ENCODE measurements at places on chromosomes 6 and 20.

DNA sequence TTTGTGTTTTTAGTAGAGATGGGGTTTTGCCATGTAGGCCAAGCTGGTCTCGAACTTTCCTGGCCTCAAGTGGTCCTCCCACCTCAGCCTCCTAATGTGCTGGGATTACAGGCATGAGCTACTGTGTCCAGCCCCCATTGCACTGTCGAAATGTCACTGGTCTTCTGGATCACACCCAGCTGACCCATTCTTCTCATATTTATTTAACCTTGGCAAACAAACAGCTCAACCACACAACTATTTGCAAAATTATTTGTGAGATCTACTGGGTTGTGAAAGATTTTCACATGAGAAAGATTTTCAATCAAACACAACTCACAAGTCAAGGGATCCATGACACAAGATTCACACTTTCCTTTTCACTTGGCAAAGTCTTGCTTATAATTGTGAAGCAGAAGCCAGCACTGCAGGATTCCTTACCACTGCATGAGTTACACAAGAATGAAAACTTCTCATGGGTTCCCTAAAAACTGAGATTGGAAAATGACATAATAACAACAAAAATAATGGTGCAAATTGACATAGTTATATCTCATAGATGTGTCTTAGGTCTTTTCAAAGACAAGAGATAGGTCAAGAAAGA is 2.0 kb upstream of the CST9L start:
- DNase-seq = no peak

- DNase-seq = no peak
These were observed 521.4 kb upstream of the JAG1 start for GRCh38 chr20:11195169-11195568.

DNA sequence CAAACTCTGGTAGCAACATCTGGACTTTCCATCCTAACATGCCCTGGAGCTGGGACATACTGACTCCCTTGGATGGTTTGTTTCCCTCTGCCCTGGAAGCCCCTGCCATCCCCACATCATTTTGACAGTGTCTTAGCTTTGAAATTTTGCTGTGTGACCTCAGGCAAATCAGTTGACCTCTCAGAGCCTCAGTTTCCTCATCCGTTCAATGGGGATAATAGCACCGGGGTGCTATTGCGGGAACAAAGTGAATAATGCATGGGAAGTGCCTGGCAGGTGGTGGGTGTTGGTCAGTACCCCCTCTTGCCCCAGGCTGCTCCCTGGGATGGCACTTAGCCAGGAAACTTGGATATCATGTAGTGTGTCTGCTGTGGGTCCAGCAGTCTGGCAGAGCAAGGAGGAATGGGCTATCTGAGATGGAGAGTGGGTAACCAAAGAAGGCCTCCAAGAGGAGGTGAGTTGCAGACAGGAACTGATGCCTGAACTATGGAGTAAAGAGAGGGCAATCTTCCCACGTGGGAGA is 88.6 kb downstream of the MRPL14 start:
- no peak for DNase-seq

DNA sequence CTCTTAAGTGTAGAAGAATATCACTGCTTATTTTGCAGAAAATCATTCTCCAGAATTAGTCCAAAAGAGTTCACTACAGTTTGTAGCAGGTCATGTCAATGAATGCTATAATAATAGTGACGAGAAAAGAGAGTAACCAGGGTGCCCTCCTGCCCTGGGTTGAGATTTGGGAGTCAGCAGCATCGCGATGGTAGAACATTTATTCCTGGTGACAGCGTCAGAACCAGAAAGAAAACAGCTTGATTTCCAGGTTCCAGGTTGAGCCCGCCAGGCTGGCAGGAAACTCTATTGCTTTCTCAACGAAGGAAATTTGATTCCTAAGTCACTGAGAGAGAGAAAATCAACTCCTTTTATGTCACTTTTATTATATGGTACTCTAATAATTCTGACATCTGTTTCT is 550.3 kb downstream of the QKI start:
- DNase-seq = no peak

DNA sequence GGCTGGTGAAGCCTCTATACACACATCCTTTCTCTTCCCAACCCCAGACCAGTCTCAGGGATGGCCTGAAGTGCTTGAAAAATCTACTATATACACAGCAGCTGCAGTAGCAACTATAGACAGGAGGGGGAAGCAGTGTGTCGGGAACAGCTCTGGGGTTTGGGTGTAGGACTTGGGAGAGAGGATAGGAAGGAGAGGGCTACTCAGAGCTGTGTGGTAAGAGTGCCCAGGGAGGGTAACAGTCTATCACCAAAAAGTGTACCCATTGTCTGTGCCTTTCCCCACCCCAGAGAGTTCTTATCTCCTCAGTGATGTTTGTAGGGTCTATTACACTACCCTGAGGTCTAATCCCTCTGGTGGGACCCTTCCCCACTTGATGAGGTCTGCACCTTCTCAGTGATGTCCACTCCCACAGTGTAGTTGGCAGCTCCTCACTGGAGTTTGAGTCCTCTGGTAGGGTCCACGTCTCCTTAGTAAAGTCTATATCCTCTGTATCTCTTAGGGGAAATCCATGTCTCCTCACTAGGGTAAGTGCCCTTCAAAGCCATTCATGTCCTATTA is 1.5 kb upstream of the GGT7 start:
- DNase-seq = peak; percentile 80

DNA sequence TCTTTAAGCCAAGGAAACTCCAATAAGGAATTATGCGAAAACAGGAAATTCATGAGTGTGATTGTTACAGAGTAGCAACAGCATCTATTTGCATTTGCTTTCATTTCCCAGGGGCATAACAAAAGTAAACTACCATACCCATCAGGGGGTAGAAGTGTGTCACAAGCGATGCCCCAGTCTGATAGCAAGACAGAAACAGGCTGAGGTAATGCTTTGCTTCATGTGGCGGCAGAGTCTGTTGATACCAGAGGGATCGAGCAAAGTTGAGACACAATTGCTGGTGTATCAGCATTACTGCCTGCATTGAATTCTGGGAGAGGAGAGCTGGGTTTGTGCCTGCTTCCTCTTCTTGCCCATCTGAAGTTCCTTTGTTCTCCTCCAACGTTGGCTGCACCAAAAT is 51.2 kb upstream of the LYRM2 start:
- no peak for DNase-seq
